Activated naive CD4-positive, alpha-beta T cell (primary cell): ENCODE measurements at places on chromosomes 12 and 14.

GRCh38 chr14:51680031-51680430 is 28.3 kb downstream of the FRMD6 start:
- DNase-seq: no peak

- no peak for DNase-seq
Observed at GRCh38 chr12:63752283-63752682, 27.4 kb upstream of the RXYLT1 start.

- DNase-seq: no peak
Observed at GRCh38 chr12:1656902-1657301, 27.9 kb downstream of the WNT5B start.

DNA sequence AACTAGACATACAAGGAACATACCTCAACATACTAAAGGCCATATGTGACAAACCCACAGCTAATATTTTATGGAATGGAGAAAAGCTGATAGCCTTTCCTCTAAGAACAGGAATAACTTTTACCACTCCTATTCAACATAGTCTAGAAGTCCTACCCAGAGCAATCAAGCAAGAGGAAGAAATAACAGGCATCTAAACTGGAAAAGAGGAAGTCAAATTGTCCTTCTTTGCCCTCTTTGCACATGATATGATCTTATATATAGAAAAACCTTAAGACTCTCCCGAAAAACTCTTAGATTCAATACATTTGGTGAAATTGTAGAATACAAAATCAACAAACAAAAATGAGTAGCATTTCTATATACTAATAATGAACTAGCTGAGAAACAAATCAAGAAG is 110.0 kb downstream of the ATP23 start:
- no peak for DNase-seq

GRCh38 chr12:49296836-49297694 is 2.1 kb downstream of the PRPH start:
- DNase-seq: no peak

- DNase-seq: no peak
Observed at GRCh38 chr14:93954900-93955849, 21.2 kb downstream of the ASB2 start.

GRCh38 chr14:90626550-90626949 is 189.7 kb downstream of the TTC7B start:
- DNase-seq: no peak

- no peak for DNase-seq
Observed at GRCh38 chr12:14883686-14884085, 2.0 kb downstream of the MGP start.

- DNase-seq: no peak
Observed at GRCh38 chr12:76255692-76256091, 92.5 kb downstream of the BBS10 start.

- DNase-seq: no peak
Observed at GRCh38 chr12:118058227-118058626, 2.8 kb downstream of the WSB2 start.
